BE2C (cell line): ENCODE measurements at places on chromosomes 2 and 18.

DNA sequence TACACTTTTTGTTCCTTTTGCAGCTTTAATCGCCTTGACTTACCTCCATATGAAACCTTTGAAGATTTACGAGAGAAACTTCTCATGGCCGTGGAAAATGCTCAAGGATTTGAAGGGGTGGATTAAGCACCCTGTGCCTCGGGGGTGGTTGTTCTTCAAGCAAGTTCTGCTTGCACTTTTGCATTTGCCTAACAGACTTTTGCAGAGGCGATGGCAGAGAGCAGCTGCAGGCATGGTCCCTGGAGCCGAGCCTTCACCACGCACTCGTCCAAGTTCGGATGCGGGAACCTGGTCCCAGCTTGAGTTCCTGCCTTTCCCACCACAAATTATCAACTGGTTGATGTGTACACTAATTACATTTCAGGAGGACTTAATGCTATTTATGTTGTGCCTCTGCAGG lies 232.7 kb downstream of the ALPK2 start:
- DNase-seq, result no peak

- no peak for DNase-seq
Observed at GRCh38 chr18:76988031-76988826, 144.4 kb downstream of the MBP start.

GRCh38 chr2:203648273-203648672 lies 58.2 kb upstream of the CD28 start:
- no peak for DNase-seq

DNA sequence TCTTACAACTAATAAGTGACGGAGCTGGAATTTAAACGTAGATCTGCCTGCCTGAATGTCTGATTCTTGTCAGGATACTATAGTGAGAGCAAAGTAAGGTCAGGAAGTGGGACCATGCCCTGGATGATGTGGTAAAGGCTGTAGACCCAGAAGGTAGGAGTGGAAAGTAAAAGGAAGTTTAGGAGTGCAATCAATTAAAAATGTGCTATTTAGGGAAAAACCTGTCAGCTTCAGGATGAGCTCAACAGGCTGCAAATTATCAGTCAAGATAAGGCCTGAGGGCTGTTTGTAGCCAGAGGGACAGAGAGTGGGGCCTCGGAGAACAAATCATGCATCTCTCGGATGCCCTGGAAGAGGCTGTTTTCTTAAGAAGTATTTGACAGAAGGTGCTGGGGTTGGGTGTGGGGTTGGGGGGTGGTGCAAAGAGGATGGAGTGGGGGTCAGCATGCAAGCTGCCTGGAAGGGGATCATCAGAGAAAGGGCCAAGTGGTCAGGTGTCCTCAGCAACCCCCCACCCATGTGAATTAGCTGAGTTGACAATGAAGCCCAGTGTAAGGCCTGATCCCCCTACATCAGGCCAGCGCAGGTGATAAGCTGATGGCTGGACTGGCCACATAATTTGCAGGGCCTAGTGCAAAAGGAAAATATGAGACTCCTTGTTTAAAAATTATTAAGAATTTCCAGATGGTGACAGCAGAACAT lies 53.2 kb upstream of the MAPRE3 start:
- DNase-seq, result no peak

GRCh38 chr2:226050822-226051221 lies 651.3 kb downstream of the NYAP2 start:
- no peak for DNase-seq

GRCh38 chr18:10113121-10114022 lies 199.6 kb downstream of the VAPA start:
- no peak for DNase-seq

- no peak for DNase-seq
Observed at GRCh38 chr2:54085069-54085468, 30.3 kb upstream of the ACYP2 start.
